Fibroblast of lung (primary cell): ENCODE measurements at places on chromosomes 12 and 14. TPM values are rescaled to one million over a fixed set of nuclear protein-coding genes. Genes with fewer than 3 reads are reported as not detected.

The ERP27 gene
- total RNA-seq: 0.17 TPM in 1 of 2 replicates, not detected in the other

The A2M gene
- total RNA-seq: 95.0 and 239 TPM in 2 replicates

The KRT7 gene
- 3.1 and 3.5 TPM in 2 replicates for total RNA-seq

The GYS2 gene
- not detected in 2 replicates for total RNA-seq

The TESPA1 gene
- not detected in 2 replicates for total RNA-seq

The SAMD15 gene
- 0.33 and 0.77 TPM in 2 replicates for total RNA-seq

The AGAP2 gene
- under 0.01 and 0.17 TPM in 2 replicates for total RNA-seq

The MRPL52 gene
- total RNA-seq: 40.8 and 50.5 TPM in 2 replicates

The C12orf56 gene
- total RNA-seq: 0.77 and 1.5 TPM in 2 replicates

The B4GALNT1 gene
- 0.51 and 2.3 TPM in 2 replicates for total RNA-seq

The SLC17A8 gene
- not detected in 2 replicates for total RNA-seq

The CCDC177 gene
- total RNA-seq: not detected in 2 replicates

The DDN gene
- under 0.01 TPM in 2 replicates for total RNA-seq

The SERPINA12 gene
- not detected in 2 replicates for total RNA-seq

The POMT2 gene
- 8.5 and 9.6 TPM in 2 replicates for total RNA-seq

The DENND5B gene
- total RNA-seq: 3.6 and 5.3 TPM in 2 replicates

The SLC10A1 gene
- not detected in 2 replicates for total RNA-seq

The OVCH1 gene
- 0.51 and 1.2 TPM in 2 replicates for total RNA-seq

The TNFAIP2 gene
- total RNA-seq: 102 and 139 TPM in 2 replicates

The SIX1 gene
- 1.8 and 8.3 TPM in 2 replicates for total RNA-seq

The KLRG1 gene
- total RNA-seq: 1.0 and 1.8 TPM in 2 replicates

The ZNF605 gene
- total RNA-seq: 9.2 and 15.2 TPM in 2 replicates

The CINP gene
- total RNA-seq: 41.6 and 42.8 TPM in 2 replicates

The TSHR gene
- total RNA-seq: not detected in 2 replicates

The COA8 gene
- 26.4 and 32.1 TPM in 2 replicates for total RNA-seq

The PLEKHG7 gene
- not detected in 2 replicates for total RNA-seq

The WSCD2 gene
- total RNA-seq: under 0.01 TPM in 1 of 2 replicates, not detected in the other

The ACOT6 gene
- not detected in 2 replicates for total RNA-seq

The NTS gene
- total RNA-seq: not detected in 2 replicates

The SLC2A14 gene
- under 0.01 and 0.17 TPM in 2 replicates for total RNA-seq

The C14orf132 gene
- total RNA-seq: 41.1 and 48.6 TPM in 2 replicates

The CMA1 gene
- total RNA-seq: not detected in 2 replicates

The PROX2 gene
- not detected in 2 replicates for total RNA-seq

The PLXNC1 gene
- 49.6 and 86.9 TPM in 2 replicates for total RNA-seq

The AHSA1 gene
- total RNA-seq: 60.3 and 71.1 TPM in 2 replicates

The CLMN gene
- total RNA-seq: 0.83 and 1.0 TPM in 2 replicates

The BEGAIN gene
- under 0.01 TPM in 2 replicates for total RNA-seq

The KRT73 gene
- not detected in 2 replicates for total RNA-seq

The TMEM179 gene
- total RNA-seq: under 0.01 TPM in 1 of 2 replicates, not detected in the other

The GARIN6 gene
- total RNA-seq: not detected in 2 replicates

The FIGNL2 gene
- 0.17 and 0.26 TPM in 2 replicates for total RNA-seq

The CPNE6 gene
- not detected in 2 replicates for total RNA-seq

The PRB2 gene
- not detected in 2 replicates for total RNA-seq

The PPP1R36 gene
- total RNA-seq: 1.0 and 1.3 TPM in 2 replicates

The CLEC4D gene
- total RNA-seq: not detected in 2 replicates

The COCH gene
- total RNA-seq: 0.33 and 0.51 TPM in 2 replicates

The TBX3 gene
- total RNA-seq: 39.5 and 66.4 TPM in 2 replicates

The IQSEC3 gene
- 0.77 and 1.3 TPM in 2 replicates for total RNA-seq

The SALL2 gene
- 3.1 and 3.5 TPM in 2 replicates for total RNA-seq

The DNAI7 gene
- 0.17 and 0.26 TPM in 2 replicates for total RNA-seq

The IL22 gene
- total RNA-seq: not detected in 2 replicates

The MGP gene
- total RNA-seq: 2.0 and 38.0 TPM in 2 replicates

The PRDM4 gene
- 18.2 and 22.5 TPM in 2 replicates for total RNA-seq

The BAZ1A gene
- total RNA-seq: 30.0 and 35.2 TPM in 2 replicates

The GLS2 gene
- total RNA-seq: under 0.01 and 0.17 TPM in 2 replicates

The DDX51 gene
- total RNA-seq: 7.2 and 7.4 TPM in 2 replicates

The CATSPERB gene
- under 0.01 TPM in 1 of 2 replicates, not detected in the other for total RNA-seq
